ENCODE measurements at places on chromosomes 4 and X.

DNA sequence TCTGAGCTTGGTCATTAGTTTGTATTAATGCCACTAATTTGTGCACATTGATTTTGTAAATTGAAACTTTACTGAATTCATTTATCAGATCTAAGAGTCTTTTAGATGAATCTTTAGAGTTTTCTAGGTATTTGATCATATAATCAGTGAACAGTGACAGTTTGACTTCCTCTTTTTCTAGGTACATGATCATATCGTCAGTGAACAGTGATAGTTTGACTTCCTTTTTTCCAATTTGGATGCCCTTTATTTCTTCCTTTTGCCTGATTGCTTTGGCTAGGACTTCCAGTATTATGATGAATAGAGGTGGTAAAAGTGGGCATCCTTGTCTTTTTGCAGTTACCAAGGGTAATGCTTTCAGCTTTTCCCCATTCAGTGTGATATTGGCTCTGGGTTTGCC is 421.4 kb upstream of the CPXCR1 start:
- no peak for DNase-seq

DNA sequence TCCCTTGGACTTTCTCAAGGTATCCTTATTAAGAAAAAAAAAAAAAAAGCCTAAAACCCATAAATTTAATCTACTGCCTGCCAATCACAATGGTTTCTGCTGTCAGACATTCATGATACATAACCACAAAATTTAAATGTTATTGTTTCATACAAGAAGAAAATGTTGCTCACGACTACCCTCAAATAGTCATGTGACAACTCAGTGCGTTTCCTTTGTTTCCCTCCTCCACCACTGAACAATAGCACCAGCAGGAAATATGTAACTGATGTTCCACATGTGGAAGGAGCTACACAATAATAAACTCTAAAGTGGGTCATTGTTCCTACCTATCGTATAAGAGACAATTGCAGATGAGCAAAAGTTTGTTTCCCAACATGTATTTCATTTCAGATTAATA is 244.1 kb upstream of the EDNRA start:
- no peak for DNase-seq

- no peak for DNase-seq
Observed at GRCh38 chrX:14354521-14354920, 174.8 kb upstream of the GLRA2 start.

GRCh38 chr4:177809791-177810190 is 367.6 kb upstream of the AGA start:
- no peak for DNase-seq

GRCh38 chr4:147078362-147078761 is 132.7 kb upstream of the TTC29 start:
- no peak for DNase-seq

DNA sequence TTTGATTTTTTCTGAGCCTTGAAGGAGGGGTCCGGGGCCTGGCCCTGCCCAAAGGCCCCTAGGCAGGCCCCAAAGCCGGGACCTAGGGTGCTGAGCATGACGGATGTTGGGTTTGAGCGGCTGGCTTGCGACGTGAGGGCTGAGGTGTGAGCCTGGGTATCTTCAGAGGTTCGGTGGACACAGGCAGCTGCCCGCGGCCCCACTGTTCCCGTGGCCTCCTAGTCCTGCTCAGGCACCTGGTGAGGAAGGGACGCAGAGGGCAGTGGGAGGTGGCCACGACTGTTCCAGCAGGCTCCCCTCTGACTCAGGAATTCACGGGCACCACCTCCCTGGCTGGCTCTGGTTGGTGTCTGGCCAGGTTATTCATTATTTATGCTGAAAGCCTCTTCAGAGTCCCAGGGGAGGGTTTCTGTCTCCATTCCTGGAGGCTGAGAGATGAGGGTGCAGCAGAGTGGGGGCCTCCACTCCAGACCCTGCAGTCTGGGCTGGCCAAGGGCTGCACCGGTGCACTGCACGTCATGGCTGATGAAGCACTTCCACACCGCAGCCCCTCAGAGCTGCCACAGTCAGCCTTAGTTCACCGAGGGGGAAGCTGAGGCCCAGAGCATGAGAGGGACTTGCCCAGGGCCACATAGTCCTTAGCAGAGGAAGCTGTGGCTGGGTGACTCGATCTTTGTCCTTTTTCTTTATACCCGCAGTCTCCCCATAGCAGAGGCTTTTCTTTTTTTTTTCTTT is 2.2 kb downstream of the MSANTD1 start:
- no peak for DNase-seq

- DNase-seq: no peak
Observed at GRCh38 chr4:40265910-40266274, 69.1 kb downstream of the RHOH start.
